ENCODE measurements at places on chromosomes 5 and 9.

- DNase-seq: no peak
Measured at GRCh38 chr9:81566074-81566698, 123.2 kb downstream of the TLE1 start.

DNA sequence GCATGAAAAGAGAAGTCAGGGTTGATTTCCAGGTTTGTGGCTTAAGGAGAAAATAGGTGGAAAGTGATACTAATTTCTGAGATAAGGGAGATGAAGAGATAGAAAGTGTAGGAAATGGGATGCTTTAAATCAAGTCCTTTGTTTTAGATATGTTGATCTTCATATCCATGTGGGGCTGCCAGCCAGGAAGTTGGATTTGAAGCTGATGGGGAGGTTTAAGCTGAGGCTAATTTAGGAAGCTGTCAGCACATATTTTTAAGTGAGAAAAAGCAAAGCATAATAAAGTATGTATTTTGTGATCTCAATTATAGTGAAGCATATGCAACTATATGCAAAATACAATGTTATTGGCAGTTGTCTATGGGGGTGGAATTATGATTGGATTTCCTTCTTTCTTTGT lies 428.4 kb downstream of the CSNK1G3 start:
- no peak for DNase-seq

GRCh38 chr5:157387683-157388093 lies 72.3 kb upstream of the NIPAL4 start:
- no peak for DNase-seq

DNA sequence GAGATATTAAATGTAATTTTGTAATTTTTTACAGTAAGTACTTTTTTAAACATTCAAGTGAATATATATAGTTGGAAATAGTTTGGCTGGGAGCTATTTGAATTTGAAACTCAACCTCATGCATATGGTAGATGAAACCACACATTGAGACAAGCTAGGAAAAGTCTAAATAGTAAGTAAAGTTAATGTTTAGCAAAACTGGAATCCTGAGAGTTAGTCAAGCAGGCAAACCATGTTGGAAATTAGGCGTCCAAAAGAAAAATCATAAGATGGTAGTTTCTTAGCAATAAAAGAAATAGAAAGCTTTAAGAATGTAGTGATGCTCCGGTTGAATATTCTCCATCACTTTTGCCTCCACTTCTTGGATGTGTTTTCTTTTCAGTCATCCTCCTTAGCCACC lies 657.1 kb upstream of the CDH10 start:
- DNase-seq: no peak

DNA sequence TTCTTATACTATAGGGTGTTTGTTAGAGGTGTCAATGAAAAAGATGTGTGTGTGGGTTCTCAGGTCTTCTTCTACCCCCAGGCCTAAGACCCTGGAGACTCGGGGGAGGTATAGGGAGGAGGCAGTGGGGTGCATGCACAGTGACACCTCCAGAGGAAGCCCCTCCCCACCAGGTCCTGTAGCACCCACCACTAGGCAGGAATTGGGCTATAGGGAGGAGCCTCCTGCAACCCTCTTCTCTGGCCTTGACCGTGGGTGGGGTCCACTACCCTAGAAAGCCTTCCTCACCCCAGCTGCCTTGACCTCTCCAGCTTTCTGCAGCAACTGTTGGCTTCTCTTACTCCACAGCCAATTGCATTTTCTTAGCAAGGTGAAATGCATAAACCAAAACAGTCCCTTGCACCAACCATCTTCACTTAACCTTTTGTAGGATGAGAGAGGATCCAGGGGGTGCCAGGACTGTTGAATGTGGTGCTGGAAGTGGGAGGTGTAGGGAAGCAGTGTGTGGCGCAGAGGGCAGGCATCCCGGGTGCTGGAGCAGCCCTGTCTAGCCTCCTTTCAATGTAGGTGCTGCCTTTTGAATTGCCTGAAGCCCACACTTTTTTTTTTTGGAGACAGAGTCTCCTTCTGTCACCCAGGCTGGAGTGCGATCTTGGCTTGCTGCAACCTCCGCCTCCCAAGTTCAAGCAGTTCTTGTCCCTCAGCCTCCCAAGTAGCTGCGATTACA lies 128.5 kb downstream of the RGS3 start:
- no peak for DNase-seq

DNA sequence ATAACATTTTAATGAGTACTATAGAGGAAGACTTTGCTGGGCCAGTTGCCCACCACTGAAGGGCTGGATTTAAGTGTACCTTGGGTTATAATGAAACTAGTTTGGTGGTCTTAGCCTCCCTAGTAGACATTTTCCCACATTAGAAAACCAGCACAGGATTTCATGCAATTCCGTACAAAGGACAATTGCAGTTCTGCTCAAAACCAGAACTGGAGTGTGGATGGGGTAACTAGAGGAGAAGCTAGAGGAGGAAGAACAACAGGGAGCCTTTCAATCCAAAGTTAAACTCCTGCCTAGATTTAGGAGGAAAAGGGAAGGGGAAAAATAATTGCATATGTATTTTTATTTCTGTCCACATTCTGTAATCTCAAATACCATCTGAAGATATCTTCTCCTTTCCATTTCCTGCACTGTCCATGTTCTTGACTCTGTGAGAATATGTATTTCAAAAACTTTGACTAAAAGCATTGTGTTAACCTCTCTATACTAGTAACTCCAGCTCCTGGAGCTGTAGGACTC lies 97.5 kb upstream of the SSBP2 start:
- DNase-seq: no peak

- no peak for DNase-seq
Measured at GRCh38 chr9:99966716-99967115, 60.3 kb downstream of the STX17 start.

- DNase-seq: no peak
Measured at GRCh38 chr5:58718269-58718978, 135.5 kb downstream of the RAB3C start.

DNA sequence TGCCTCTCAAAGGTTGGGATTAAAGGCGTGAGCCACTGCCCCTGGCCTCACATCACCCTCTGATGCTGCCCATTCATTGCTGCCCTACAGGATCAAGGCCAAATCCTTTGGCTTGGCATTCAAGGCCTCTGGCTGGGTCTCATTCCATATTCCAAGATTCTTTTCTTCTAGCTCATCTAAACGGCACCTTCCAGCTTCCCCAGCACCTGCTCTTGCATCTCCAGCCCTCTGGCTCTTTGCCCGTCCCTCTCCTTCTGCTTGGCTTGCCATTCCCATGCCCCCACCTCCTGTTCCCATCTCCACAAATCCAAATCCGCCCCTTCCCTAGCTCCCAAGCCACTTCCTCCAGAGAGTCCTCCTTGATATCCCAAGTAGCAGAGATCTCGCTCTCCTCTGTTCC lies 33.1 kb downstream of the CORO2A start:
- no peak for DNase-seq

DNA sequence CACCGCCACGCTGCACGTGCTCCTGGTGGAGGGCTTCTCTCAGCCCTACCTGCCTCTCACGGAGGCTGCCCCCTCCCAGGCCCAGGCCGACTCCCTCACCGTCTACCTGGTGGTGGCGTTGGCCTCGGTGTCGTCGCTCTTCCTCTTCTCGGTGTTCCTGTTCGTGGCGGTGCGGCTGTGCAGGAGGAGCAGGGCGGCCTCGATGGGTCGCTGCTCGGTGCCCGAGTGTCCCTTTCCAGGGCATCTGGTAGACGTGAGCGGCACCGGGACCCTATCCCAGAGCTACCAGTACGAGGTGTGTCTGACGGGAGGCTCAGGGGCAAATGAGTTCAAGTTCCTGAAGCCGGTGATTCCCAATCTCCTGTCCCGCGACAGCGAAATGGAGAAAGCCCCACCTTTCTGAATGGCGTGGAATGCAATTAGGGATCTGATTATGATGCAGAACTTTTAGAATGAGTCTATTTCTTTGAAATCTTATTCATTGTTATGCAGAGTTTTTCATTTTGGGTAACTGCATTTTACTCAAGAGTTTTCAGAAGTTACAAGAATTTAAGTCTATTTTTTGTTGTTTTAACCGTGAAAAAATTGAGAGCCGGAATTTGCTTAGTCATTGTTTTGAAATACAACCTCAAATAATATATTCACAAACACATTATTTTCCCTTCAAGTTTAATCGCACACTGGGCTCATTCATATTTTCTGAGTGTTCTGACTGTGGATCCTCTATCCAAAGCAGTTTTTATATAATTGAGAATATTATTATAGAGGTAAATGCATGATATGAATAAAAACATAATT lies 8.5 kb upstream of the PCDHB15 start:
- DNase-seq: no peak

GRCh38 chr5:10856683-10857337 lies 95.8 kb upstream of the DAP start:
- DNase-seq: no peak

GRCh38 chr5:140356853-140357725 lies 2.9 kb upstream of the SLC4A9 start:
- no peak for DNase-seq

- DNase-seq: no peak
Measured at GRCh38 chr9:133134388-133135145, 13.5 kb upstream of the RALGDS start.

GRCh38 chr5:54722846-54723433 lies 205.4 kb downstream of the SNX18 start:
- no peak for DNase-seq

GRCh38 chr9:132216861-132217619 lies 55.2 kb downstream of the NTNG2 start:
- no peak for DNase-seq

GRCh38 chr5:181028032-181028819 lies 11.8 kb upstream of the BTNL9 start:
- DNase-seq: no peak

DNA sequence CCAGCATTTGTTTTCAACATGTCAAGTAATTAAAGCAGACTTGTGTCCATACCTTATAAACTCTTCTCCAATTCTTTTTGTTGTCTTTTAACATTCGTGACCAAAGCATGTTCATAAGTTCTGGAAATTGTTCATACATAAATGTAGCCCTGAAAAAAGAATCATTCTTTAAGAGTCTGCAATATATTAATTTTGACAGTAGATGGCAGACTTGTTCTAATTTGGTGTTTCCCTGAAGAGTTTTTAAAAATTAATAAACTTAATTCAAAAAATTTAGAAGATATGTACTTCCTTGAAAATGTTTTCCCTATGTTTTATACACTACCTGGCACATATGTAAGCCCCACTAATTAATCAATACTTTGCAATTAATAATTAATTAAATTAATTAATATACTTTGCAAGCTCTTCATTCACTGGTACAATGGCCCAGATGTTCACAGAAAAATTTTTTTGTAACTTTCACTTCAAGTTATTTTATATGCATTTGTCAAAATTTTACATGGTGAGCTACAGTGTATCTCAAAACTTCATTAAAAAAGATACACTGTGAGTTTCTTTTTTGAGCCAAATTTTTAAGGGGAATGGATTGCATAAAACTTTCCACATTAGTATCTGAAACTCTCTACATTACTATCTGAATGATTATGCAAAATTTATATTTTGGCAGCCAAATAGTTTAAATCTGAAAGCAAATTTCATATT lies 42.1 kb downstream of the CLINT1 start:
- no peak for DNase-seq

DNA sequence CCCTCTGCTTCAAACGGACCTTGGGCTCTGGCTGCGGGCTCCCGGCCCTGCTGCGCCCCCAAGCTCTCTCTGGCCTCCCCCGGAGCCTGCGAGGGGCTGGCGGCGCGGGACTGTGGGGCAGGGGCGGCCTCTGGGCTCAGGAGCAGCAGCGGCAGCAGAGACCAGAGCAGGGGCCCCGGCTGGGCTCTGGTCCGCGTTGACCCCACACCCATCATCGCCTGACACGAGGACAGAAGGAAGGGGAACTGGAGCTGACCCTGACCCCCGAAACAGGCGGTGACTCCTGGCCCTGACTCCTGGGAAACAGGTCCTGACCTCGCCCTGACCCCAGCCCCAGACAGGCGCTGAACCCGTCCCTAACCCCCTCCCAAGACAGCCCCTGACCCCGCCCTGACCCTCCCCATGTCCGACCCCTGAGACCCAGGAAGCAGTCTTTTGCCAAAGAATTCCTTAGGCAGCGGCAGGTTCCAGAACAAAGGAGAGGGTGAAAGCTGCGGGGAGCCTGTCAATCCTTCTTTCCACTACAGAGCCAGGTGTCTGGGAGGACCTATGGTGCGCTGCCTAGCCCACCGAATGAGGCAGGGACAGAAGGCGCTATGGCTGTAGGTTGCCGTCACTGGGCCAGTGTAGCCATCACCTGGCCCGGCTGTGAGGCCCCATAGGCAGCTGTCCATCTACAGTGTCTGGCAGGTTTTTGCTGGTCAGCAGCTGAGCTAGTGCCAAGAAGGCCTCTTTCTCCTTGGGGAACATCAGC lies 74.7 kb upstream of the SPTLC1 start:
- DNase-seq: no peak

DNA sequence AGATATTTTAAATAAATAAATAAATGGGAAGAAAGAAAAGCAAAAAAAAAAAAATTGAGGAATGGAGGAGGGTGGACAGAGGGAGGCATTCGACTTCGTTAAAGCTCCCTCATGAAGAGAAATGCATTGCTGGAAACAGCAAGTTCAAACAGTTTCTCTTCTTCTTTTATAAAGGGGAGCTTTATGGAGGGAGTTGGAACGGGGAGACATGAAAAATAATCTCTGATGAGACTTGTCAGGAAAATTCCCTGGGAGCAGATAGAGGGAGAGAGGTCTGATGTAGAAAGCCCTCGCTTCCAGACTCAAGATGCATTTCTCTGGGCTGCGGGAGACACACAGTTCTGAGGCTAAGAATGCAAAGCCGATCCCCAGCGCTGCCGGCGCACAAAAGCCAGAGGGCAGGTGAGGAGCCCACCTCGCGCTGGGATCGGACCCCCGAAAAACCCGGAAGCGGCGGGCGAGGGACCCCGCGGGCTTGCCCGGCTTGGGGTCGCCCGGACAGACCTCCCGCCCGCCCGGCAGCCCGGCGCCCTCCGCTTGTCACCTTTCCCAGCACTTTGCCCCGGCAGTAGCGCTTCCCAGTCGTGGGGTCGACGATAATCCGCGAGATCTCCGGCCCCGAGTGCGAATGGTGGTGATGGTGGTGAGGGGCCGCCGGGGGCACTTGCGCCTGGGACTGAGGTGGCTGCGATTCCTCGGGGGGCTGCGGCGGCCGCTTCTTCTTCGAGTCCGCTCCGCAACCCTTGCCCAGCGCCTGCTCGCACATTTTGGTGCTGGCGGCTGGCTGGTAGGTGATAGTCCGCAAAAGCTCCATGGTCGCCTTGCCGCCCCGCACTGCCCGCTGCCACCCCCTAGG lies 512 bp downstream of the PLK2 start:
- DNase-seq: no peak

Measured in esophagus squamous epithelium (tissue), 5 donors.